ENCODE measurements at places on chromosomes 5 and 9.
A peak's percentile ranks its signal among the peaks of the same experiment; 100 is the strongest.

DNA sequence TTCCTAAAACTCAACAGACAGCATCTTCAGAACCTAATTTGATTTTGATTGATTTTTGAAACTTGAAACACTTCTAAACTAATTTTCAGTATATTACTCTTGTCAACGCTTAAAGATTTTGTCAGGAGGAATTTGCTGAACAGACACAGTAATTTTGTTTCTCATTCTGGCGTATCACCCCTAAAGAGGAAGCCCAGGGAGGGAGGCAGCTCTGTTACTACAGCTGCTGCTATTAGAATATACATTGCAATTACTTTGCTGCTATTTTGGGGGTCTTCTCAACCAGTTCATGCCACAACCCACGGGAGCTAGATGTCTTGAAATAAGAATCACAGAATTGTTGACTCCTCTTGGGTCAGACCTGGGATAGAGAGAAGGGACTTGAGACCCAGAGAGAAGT is 122.6 kb downstream of the TLR4 start:
- no peak for DNase-seq

DNA sequence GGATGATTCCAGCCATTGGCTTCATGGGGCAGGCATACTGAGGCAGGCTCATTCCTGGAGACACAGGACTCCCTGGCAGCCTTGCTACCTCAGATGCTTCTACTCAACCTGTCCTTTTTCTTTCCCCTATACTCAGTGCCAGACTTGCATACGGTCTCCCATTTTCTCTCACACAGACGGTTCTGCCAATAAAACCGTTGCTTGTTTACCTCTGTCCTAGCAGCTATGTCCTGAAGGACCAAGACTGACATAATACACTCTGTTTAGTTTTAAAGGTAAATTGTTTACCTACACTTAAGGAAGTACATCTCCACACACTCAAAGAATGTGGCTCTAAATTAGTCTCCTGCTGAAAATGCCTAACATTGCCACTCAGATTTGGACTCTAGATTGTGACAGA is 151.0 kb upstream of the RFX3 start:
- DNase-seq: no peak

DNA sequence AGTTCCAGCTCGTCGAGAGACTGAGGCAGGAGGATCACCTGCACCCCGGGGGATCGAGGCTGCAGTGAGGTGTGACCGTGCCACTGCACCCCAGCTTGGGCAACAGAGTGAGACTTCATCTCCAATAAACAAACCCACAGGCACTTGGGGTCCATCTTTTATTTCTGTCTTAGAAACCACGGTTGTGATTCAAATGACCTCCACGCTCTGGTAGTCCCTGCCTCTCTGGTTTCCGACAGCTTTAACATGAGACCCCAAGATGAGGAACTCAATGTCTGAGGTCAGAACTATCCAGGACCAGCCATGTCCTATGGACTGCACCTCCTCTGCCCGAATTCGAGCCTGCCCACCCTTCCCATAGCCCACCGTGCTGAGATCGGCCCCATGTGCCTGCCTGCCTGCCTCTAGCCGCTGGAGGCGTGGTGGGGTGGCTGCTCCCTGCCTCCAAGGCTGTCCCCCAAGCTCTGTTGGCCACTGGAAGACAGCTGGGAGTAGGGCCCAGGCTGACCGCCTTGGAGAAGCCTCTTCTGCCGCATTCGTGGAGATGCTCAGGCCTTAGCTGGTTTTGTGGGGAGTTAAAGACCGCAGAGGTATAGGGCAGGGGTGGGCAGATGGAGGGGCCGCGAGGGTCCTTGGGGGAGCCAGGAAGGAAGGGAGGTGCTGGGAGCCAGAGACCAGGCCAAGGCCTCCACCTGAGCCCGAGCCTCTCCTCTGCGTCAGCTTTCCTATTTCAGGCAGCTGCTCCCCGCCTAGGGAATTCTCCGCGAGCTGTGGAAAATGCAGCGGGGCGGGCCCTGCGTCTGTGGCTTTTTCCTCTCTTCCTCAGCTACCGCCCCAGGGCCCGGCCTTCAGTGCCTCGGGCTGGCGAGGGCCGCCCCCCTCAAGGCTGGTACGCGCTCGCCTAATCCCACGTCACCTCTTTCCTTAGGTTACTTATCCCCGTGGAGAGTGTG is 6.9 kb upstream of the WDR5 start:
- no peak for DNase-seq

DNA sequence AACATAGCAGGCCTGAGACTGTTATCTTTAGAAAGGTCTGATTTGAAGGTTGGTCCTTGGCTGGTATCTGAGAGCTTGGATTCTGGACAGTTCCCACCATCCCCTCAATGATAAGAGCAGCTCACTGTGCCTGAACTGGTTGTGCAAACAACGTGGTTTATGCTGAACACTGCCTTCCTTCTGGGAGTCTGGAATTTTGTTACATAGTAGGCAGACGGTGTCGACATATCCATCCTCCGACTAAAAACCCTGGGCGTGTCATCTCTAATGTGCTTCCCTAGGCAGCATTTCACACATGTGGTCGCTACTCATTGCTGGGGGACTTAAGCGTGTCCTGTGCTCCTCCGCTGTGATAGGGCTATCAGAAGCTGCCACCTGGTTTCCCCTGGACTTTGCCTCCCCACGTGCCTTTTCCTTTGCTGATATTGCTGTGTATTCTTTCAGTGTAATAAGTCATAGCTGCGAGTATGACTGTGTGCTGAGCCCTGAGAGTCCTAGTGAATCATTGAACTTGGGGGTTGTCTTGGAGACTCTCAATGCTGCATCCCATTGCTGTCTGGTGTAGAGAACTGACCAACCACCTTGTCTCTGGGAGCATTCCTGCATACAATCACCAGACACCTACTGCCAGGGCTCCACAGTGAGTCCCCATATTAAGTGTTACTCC is 119.1 kb upstream of the TBC1D2 start:
- no peak for DNase-seq

GRCh38 chr5:54884195-54884536 is 101.2 kb downstream of the ESM1 start:
- no peak for DNase-seq

DNA sequence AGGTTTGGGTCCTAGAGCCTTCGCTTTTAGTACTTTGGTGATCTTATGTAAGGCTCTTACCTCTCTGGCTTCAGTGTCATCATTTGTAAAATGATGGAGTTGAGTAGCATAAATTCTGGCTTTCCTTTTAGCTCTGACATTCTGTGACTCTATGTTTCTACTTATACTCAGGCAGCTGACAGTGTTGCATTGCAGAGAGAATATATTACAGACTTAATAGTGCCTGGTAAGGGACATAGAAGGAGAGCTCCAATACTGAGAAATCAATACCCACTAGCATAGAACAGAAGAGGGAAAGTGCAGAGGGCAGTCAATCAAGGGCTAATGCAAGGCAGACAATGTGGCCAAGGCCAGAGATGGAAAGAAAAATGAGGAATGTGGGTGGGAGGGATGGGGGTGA is 371.4 kb upstream of the TLE4 start:
- no peak for DNase-seq

- DNase-seq: peak; percentile 80
These were observed 31.8 kb downstream of the SEC61B start for GRCh38 chr9:99253772-99254431.

GRCh38 chr9:88567870-88568269 is 32.9 kb downstream of the NXNL2 start:
- DNase-seq: no peak

GRCh38 chr5:160668356-160668755 is 183.7 kb downstream of the ATP10B start:
- DNase-seq: no peak

Measured in stimulated activated CD4-positive, alpha-beta T cell treated with anti-CD3 and anti-CD28 coated beads, Interleukin-4, amount 100 ng/mL, for 1 hour (primary cell).